ENCODE measurements at places on chromosomes 6 and 20.

- DNase-seq, result no peak
Measured at GRCh38 chr20:51525241-51526105, 17.0 kb downstream of the NFATC2 start.

DNA sequence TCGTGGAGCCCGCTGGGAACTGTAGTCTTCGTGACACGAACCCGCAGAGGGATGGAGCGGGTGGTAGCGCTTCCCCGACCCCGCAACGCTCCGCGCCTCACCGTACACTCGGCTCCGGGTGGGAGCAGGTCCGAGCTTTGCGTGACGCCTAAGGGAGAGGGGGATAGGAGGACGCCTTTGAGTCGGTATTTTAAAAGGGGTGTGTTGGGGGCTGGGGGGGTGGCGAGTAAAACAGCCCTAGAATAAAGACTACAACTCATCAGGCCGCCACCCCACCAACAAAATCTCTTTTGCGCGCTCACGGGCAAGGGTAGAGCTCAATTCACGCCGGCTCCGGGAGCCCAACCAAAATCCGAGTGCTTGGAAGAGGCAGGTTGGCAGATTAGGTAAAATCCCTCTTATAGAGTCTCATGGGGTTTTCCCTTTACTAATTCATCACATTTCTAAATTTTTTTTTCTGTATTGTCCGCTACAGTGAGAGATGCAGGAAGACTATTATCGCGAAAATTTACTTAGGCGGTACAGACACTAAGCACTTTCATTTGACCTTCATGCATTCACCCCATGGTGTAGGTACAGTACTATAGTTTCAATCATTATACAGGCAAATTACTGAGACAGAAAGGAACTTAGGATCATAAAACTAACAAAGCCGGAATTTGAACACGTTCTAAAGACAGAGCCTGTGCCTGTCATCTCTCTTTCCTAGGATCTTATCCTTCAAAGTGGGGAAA, 706 bp upstream of the SNX14 start:
- no peak for DNase-seq

DNA sequence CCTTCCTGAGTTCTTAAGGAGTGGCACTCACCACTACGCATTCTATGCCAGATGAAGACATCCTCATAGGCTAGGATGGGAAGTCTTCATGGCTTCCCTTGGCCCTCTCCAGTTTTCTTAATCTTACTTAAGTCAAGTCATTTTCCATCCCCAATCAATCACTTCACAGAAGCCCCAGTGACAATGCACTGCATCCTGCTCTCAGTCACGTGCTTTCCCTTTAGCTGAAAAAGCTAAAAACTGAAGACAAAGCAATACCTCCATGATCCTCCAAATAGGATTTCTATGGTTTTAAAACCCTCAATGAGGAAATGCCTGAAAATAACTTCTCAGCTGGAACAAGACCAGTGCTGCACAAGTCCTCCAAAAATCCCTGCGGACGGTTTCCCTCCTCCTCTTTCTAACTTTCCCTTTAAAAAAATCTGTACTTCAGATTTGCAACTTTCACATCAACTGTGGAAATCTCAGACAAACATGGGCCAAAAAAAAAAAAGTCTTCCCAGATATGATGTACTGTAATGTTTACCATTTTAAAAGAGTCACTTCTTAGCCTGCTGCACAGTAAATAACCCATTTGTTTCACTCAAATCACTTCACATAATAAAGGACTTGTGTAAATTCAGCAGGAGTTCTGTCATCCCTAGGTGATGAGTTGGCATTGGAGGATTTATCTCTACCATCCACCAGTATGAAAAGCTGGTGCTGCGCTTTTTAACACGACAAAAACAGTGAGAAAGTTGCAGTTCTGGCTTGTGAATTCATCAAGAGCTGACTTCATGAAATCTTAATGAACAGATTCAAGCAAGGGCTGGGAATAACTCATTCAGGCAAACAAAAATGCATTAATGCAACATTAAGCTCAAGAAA, 590.0 kb upstream of the NOX3 start:
- DNase-seq, result no peak

GRCh38 chr6:165574220-165575157, 88.6 kb downstream of the PDE10A start:
- no peak for DNase-seq

DNA sequence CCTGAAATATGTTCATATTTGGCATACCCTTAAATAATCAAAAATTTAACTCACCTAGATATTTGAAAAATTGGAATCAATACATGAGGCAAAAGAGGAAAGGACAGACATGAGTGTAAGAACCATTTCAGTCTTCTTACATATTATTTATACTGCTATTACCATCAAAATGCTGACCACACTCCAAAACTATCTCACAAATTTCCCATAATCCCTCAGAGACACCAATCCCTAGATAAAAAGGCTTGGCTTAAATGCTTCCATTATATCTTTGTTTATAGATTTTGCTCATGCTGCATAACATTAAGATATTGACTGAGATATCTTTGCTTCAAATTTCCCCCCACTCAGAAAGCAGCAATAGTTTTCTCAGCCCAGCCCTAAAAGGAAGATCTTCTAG, 11.7 kb upstream of the NT5DC1 start:
- no peak for DNase-seq

DNA sequence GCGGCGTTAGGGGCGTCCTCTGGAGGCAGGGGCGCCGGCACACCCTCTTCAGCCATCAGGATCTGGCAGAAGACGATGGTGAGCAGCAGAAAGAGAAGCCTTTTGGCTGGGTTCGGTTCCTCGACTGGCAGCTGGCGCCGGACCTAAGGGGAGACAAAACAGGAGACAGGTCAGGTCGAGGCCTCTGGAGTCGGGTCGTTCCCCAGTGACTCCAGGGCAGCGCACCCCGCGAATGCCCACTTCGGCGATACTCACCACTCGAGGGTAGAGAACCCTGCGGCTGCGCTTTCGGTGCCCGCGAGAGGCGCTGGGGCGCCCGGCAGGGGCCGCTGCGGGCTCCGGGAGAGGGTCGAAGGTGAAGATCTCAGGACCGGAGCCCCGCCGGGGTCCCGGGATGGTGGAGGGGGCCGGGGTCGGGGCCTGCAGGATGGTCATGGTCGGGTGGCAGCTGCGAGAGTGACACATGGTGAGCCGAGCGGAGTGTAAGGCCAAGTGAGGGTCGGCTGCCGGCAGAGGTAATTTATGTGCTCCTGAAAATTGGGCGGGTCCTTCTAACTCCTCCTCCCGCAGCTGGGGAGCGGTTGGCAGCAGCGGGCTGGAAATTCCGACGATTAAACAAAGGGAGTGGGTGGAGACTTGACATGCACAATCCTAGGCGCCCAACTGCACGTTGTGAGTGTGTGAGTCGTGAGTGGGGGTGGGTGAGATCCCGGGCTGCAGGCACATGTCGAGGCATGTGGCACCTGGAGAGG, at the start of gene IER3:
IER3 (minus strand) TSS at position 494 of the 752 bp plus-strand sequence; CDS start at position 465, 29 bp downstream.
- DNase-seq, result no peak
